ENCODE measurements at places on chromosomes 2 and 18. TPM values are rescaled to one million over a fixed set of nuclear protein-coding genes. Genes with fewer than 3 reads are reported as not detected.

SERPINB10 gene
- total RNA-seq, result not detected

GALNT5 gene
- 0.15 TPM for total RNA-seq

PKP4 gene
- total RNA-seq, result 64.9 TPM

ADCY3 gene
- 88.0 TPM for total RNA-seq

MYOM1 gene
- total RNA-seq, result 0.49 TPM

SPDYA gene
- 0.33 TPM for total RNA-seq

TMEM200C gene
- total RNA-seq, result 0.85 TPM

DNA sequence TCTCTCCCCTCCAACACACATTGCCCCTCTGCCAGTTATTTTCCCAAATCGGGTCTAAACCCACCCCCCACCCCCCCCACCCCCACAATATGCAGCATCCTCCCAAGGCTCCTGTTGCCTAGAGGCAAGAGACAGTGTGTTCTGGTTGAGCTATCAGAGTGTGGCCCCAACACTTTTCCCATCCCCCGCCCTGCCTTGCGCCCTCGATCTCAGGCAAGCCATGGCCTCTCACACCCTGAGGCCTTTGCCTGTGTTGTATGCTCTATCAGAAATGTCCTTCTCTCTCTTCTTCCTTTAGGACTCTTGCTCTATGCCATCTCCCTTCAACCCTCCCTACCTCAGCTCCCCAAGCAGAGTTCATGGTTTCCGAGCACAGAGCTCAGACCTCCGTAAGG is 9.5 kb upstream of the GRHL1 start:
- peaks cover 4% of the 10 kb centered on the region for H3K4me1 ChIP-seq
- peaks cover 5% of the 10 kb centered on the region for H3K27me3 ChIP-seq
- no peak for DNase-seq
- H3K4me3 ChIP-seq, result no peak overlapping the region
- no peaks in the 10 kb centered on the region for H3K36me3 ChIP-seq
- H3K27ac ChIP-seq, result no peak overlapping the region

DNA sequence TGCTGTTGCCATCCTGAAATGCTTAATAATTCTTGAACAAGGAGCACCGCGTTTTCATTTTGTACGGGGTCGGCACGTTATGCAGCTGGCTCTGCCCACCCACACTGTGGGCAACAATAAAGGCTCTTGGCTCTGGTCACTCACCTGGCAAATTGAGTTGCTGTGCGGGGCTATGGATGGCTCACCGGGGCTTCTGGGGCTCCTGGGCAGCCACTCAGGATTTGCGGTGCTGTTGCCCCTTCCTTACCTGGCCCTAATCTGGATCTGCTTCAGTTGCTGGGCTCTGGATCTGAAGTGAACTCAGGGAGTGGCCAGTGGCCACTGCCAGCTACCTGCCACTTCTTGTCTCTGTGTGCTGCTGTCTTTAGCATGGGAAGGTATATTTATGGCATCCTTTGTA is 22.7 kb downstream of the RHOB start:
- no peak for DNase-seq
- no peak overlapping the region for H3K27ac ChIP-seq
- H3K4me1 ChIP-seq, result peaks cover 13% of the 10 kb centered on the region

DNA sequence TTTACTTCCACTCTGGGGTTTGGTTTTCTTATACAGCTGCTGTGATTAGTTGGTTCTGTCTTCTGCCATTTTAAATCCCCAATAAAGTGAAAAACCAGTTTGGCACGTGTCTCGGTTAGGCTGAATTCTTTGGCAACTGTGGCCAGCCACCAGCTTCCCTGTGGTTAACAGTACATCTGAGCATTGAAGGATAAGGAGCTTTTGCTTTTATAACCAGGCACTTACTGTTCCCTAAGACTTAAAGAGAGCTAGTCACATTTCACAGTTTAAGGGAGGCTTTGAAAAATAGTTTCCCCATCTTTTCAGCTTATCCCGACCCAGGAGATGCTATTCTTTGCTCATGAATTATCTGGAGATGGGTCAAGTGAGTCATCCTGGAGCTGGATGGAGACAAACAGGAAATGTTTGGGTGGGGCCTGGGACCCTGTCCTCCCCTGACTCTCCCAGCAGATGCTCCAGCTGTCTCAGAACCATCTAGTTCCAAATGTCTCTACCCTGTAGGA is 57.3 kb upstream of the EML6 start:
- peak overlapping the region; percentile 70 for H3K27ac ChIP-seq
- peaks cover 95% of the 10 kb centered on the region for H3K36me3 ChIP-seq
- H3K4me1 ChIP-seq, result peaks cover 38% of the 10 kb centered on the region
- DNase-seq, result no peak

DNA sequence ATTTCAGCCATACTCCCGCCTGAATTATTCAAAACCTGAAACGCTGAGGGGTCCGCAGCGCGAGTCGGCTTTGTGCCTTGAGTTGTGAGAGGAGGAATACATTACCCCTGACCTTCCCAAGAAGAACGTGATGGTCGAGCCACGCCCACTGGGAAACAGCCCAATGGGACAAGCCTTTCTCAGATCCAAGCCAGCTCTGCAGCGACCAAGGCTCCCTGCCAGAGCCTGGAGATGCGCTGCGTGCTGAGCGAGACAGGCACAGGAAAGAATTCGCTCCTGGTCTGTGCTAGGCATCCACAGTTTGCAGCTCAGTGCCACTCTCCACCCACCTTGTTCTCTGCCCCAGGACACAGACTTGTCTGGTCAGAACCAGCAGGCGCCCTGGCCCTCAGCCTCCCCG is 74.1 kb upstream of the GLI2 start:
- H3K27me3 ChIP-seq, result peaks cover 14% of the 10 kb centered on the region
- no peak overlapping the region for H3K4me3 ChIP-seq
- no peak overlapping the region for H3K27ac ChIP-seq
- peaks cover 2% of the 10 kb centered on the region for H3K4me1 ChIP-seq
- peaks cover 5% of the 10 kb centered on the region for H3K36me3 ChIP-seq
- no peak for DNase-seq

- H3K36me3 ChIP-seq, result peaks cover 5% of the 10 kb centered on the region
- no peak overlapping the region for H3K4me3 ChIP-seq
- no peaks in the 10 kb centered on the region for H3K4me1 ChIP-seq
- no peak for DNase-seq
These were observed 164.4 kb downstream of the AFF3 start for GRCh38 chr2:99977966-99978365.

GRCh38 chr2:55087501-55087900 is 37.2 kb upstream of the RTN4 start:
- H3K4me1 ChIP-seq, result peaks cover 3% of the 10 kb centered on the region

- no peaks in the 10 kb centered on the region for H3K27me3 ChIP-seq
- DNase-seq, result no peak
- no peaks in the 10 kb centered on the region for H3K36me3 ChIP-seq
- H3K4me3 ChIP-seq, result no peak overlapping the region
- no peak overlapping the region for H3K27ac ChIP-seq
- H3K4me1 ChIP-seq, result no peaks in the 10 kb centered on the region
These were observed 229.1 kb upstream of the APCDD1 start for GRCh38 chr18:10225300-10225699.

GRCh38 chr2:183543731-183544130 is 419.5 kb downstream of the NUP35 start:
- peaks cover 6% of the 10 kb centered on the region for H3K27me3 ChIP-seq
- no peaks in the 10 kb centered on the region for H3K4me1 ChIP-seq
- H3K27ac ChIP-seq, result no peak overlapping the region
- no peak overlapping the region for H3K4me3 ChIP-seq
- peaks cover 8% of the 10 kb centered on the region for H3K36me3 ChIP-seq
- no peak for DNase-seq

DNA sequence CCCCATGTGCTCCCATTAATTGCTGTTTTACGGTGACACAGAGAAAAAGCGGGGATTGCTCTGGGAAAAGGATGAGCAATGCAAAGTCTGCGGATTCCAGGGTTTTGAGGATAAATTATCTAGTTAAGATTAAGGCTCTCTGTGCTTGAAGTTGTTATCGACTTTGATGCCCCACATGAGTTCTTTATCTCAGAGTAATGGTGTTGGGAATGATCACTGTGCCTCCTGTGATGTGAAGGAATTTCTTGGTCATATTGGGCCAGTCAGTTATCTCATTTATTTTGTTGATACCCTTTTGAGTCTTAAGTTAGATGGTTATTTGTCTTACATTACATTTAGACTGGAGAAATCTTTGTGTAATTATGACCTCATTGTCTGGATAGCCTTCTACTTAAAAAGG is 184.6 kb upstream of the MEX3C start:
- H3K27me3 ChIP-seq, result peaks cover 5% of the 10 kb centered on the region
- no peaks in the 10 kb centered on the region for H3K36me3 ChIP-seq
- DNase-seq, result no peak
- no peaks in the 10 kb centered on the region for H3K4me1 ChIP-seq

DNA sequence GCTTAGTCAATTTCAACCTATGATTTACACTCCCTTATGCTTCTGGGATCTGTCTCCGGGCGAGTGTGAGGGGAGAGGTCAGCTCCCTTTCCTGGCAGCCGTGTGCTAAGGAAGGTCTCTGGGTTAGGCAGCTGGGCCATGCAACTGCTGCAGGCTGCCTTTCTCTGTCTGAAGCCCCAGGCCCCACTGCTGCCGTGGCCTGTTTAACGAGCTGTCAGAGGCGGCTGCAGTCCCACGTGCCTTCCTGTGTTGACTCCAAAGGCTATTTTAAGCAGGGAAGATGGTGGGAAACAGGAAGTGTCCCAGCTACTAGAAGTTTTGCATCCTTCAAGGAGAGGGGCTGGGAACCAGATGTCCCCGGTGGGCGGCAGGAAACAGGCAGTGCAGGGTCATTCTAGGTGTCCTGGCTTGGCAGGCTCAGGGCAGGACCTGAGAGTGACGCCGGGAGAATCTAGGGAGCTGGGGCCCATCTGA is 186.4 kb downstream of the TNS1 start:
- peak overlapping the region; percentile 40 for H3K4me3 ChIP-seq
- peaks cover 74% of the 10 kb centered on the region for H3K4me1 ChIP-seq
- peak; percentile 71 for DNase-seq
- H3K36me3 ChIP-seq, result peaks cover 17% of the 10 kb centered on the region
- peaks cover 21% of the 10 kb centered on the region for H3K27me3 ChIP-seq

DNA sequence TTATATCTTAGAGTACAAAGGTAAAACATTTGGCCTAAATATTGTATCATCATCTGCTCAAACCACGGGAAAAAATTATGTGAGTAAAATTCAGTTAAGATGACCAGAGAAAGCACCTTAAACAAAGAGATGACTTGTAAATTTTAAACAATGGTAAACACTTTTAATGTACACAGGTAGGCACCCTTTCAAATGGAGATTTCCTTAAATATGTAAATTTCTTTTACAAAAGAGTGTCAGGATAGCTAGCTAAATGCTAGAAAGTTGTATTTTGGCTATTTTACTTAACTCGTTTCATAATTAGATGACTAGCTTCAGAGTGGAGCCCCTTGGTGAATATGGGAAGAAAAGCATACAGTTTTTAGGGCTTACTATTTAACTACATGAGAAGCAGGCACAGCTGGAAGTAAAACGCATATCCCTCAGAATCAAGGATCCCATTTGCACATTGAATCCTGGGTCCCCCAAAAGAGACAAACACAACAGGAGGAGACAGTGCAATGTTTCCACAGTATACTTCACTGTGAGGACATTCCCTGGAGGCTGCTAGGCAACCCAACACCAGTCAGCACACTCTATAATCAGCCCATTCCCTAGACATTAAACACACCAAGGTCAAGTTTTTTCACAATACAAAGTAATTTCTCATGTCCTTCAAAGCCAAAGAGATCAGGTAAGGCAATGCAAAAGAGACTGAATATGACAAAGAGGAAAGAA is 1154.4 kb downstream of the DPP10 start:
- no peaks in the 10 kb centered on the region for H3K27me3 ChIP-seq
- H3K36me3 ChIP-seq, result no peaks in the 10 kb centered on the region
- no peaks in the 10 kb centered on the region for H3K4me1 ChIP-seq

- peaks cover 5% of the 10 kb centered on the region for H3K36me3 ChIP-seq
- no peak for DNase-seq
- H3K27me3 ChIP-seq, result no peaks in the 10 kb centered on the region
- no peak overlapping the region for H3K27ac ChIP-seq
- H3K4me1 ChIP-seq, result no peaks in the 10 kb centered on the region
- H3K4me3 ChIP-seq, result no peak overlapping the region
These were observed 87.1 kb downstream of the BCL2L11 start for GRCh38 chr2:111207851-111208250.

DNA sequence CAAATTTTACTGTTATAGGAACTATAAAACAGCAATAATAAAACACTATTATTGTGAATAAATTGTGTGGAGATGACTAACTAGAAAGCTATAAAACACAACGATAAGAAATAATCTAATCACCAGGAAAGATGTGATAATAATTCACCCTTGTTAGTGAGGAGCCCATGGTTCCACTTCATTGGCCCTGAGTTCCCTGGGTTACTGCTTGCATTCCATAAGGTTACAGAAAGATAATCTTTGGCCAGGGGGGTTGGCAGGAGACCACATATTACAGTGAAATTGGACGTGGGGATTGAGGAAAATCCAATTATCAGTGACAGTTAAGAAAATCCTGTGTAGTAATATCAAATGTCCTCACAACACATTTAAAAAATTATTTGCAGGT is 2.5 kb upstream of the CPO start:
- H3K27ac ChIP-seq, result no peak overlapping the region
- no peaks in the 10 kb centered on the region for H3K36me3 ChIP-seq
- peaks cover 6% of the 10 kb centered on the region for H3K4me1 ChIP-seq
- H3K4me3 ChIP-seq, result no peak overlapping the region
- no peak for DNase-seq

DNA sequence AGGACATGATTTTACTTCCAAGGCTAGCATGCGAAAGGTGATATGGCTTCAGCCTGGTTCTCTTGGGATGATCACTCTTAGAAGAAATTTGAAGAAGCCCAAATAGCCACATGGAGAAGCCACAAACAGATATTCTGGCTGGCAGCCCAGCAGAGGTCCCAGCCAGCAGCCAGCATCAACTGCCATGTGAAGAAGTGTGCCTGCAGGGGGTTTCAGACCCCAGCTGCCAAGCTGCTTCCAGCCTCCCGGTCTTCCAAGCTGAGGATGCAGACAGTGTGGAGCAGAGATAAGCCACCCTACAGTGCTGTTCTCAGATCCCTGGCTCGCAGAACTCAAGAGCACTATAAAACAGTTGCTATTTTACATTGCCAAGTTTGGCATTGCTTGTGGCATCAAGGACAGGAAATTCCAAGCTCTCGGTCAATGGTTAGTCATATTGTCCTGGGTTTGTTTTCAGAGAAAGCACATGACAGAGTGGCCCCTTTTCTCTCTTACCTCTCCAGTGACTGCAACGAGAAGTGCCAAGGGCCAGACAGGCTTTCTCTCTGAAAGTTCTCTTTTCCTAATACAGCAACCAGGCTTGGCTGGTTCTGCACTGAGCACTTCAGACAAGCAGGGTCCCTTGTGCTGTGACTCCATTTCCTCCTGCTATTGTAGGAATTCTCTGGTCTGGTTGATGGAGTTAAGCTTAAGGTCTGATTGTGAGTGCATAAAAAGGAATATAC is 223.7 kb downstream of the ANKRD30B start:
- H3K36me3 ChIP-seq, result peaks cover 27% of the 10 kb centered on the region
- H3K27me3 ChIP-seq, result peaks cover 10% of the 10 kb centered on the region
- DNase-seq, result no peak
- H3K4me3 ChIP-seq, result no peak overlapping the region
- no peak overlapping the region for H3K27ac ChIP-seq

GRCh38 chr2:226882606-226883005 is 46.8 kb downstream of the RHBDD1 start:
- H3K4me3 ChIP-seq, result no peak overlapping the region
- H3K27ac ChIP-seq, result no peak overlapping the region
- no peak for DNase-seq
- peaks cover 4% of the 10 kb centered on the region for H3K4me1 ChIP-seq

GRCh38 chr2:18299423-18300212 is 260.8 kb downstream of the RDH14 start:
- H3K27me3 ChIP-seq, result peaks cover 2% of the 10 kb centered on the region
- H3K36me3 ChIP-seq, result no peaks in the 10 kb centered on the region
- H3K27ac ChIP-seq, result peak overlapping the region; percentile 83
- H3K4me1 ChIP-seq, result peaks cover 4% of the 10 kb centered on the region
- no peak overlapping the region for H3K4me3 ChIP-seq

- peaks cover 5% of the 10 kb centered on the region for H3K36me3 ChIP-seq
- DNase-seq, result no peak
- H3K27me3 ChIP-seq, result peaks cover 1% of the 10 kb centered on the region
- no peak overlapping the region for H3K4me3 ChIP-seq
- no peak overlapping the region for H3K27ac ChIP-seq
- H3K4me1 ChIP-seq, result peaks cover 8% of the 10 kb centered on the region
These were observed 45.1 kb downstream of the KIAA2012 start for GRCh38 chr2:202118168-202118567.
